ENCODE measurements at places on chromosomes 3 and 15.

GRCh38 chr3:133531981-133532380 lies 41.5 kb upstream of the CDV3 start:
- DNase-seq = no peak

GRCh38 chr3:196121066-196121465 lies 39.2 kb upstream of the TFRC start:
- DNase-seq = no peak

- no peak for DNase-seq
Measured at GRCh38 chr3:152403632-152404066, 134.9 kb downstream of the MBNL1 start.

GRCh38 chr3:51156147-51156546 lies 228.9 kb upstream of the MANF start:
- DNase-seq = no peak

DNA sequence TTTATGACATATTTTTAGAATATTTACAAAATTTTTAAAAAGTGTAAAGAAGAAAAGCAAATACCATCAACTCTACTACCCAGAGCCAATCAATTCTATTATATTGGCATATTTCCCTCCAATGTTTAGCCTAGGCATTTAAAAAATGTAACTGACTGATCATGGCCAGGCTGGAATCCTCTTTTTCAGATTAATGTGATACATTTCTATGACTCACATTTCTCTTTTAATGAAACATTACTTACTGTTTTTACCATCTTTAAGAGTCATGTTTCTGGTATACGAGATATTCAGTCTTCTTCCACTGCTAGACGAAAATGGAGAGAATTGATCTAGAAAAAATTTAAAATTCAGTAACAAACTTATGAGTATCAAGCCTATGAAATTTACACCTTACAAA lies 53.4 kb upstream of the DCUN1D1 start:
- no peak for DNase-seq

DNA sequence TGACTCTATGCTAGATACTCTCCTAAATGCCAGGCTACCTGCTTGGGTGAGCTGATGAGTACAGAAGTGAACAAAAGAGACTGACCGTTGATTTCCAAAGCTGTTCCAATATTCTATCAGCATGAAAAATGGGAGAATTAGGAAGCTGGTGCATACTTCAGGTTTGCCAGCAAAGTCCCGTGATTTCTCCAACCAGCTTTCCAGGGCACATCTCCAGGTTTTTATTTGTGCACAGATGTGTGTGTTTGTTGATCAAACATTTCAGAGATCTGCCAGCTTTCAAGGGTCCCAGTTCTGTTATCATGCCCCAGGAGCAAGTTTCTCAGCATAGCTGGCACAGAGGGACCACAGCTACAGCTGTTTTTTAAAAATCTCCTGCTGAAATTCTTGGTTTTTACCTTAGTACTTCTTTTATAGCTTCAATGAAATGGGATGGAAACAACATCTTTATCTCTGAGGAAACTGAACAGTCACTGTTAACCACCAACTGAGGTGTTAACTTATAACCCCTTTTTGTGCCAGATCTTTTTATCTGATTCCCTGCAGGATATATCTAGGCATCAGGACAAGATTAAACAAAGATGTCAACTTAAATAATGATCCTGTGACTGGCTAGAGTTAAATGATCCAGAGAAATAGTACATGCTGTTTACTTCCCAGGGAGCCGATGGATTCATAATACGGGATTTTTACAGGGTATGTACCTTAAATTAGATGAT lies 380.8 kb downstream of the GRM7 start:
- no peak for DNase-seq

- DNase-seq = no peak
Measured at GRCh38 chr15:78977091-78977571, 32.3 kb upstream of the CTSH start.

- no peak for DNase-seq
Measured at GRCh38 chr3:132847849-132848625, 125.8 kb upstream of the NPHP3 start.

- DNase-seq = no peak
Measured at GRCh38 chr3:20669675-20670074, 483.7 kb upstream of the SGO1 start.

- no peak for DNase-seq
Measured at GRCh38 chr15:74983725-74984231, 11.6 kb upstream of the SCAMP5 start.

- peak; percentile 46 for DNase-seq
Measured at GRCh38 chr3:13621381-13622221, 72.7 kb downstream of the FBLN2 start.

- DNase-seq = no peak
Measured at GRCh38 chr15:24745290-24745689, 69.7 kb downstream of the NPAP1 start.

DNA sequence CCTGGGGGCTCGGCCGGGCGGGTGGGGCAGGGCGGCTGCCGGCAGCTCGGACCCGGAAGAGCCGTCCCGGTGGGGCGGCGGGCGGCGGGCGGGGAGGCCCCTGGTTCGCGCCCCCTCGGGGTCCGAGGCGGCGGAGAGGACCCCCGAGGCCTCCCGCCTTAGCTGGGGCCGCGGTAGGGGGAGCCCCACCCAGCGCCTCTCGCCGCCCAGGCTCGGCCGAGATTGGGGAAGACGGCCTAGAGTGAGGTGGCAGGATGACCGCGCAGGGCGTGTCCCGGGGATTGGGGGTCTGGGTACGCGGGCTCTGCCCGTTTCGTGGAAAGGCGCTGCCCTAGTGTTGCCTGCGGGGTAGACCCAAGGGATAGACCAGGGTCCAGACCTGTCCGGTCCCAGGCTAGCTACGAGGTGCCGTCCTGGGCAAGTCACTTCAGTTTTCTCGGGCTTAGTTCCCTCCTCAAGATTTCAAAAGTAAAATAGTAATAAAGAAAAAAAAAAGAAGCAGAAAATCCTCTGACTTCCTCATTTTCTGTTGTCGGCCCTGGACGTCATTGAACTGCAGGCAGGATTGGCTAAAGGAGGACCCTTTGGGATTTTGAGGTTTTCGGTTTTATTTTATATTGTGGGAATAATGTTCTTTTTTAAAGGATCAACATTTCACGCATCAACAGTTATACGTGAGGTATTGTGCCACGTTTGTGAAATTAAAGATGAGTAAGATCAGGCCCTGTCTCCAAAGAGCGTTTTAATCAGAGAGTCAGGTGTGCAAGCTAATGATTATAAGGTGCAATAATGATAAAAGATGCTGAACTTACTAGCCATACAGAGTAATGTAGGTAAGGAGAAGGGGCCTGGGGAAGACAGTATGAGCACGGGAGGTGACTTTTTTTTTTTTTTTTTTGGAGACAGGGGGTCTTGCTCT lies 679 bp downstream of the IQGAP1 start:
- DNase-seq = peak; percentile 43

DNA sequence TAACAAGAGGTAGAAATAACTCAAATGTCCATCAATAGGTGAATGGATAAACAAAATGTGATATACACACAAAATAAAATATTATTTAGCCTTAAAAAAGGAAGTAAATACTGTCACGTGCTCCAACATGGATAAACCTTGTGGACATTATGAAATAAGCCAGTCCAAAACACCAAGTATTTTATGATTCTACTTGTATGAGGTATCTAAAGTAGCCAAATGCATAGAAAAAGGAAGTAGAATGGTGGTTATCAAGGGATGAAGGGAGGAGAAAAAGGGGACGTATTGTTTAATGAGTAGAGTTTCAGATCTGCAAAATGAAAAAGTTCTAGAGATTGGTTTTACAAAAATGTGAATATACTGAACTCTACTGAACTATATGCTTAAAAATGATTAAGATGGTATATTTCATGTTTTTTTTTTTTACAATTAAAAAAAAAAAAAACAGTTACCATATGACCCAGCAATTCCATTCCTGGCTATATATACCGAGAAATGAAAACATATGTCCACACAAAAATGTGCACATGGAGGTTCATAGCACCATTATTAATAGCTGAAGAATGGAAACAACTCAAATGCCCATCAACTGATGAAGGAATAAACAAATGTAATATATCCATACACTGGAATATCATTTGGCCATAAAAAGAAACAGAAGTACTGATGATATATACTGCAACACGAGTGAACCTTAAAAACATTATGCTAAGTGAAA lies 29.1 kb upstream of the MAP6D1 start:
- no peak for DNase-seq

DNA sequence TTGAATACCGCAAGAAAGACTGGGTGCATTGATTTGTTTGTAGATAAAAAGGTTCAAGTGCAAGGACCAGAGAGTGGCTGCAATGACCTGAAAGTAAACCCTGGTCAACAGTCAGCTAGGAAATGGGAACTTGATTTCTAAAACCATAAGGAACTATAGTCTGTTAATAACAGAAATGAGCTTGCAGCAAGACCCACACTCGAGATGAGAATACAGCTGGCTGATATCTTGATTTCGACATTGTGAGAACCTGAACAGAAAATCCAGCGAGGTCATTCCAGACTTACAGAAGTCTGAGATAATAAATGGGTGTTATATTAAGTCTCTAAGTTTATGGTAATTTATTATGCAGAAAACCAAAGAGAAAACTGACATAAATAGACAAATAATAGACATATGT lies 177.3 kb downstream of the NFKBIZ start:
- no peak for DNase-seq

- no peak for DNase-seq
Measured at GRCh38 chr3:147422601-147423536, 13.7 kb downstream of the ZIC1 start.

DNA sequence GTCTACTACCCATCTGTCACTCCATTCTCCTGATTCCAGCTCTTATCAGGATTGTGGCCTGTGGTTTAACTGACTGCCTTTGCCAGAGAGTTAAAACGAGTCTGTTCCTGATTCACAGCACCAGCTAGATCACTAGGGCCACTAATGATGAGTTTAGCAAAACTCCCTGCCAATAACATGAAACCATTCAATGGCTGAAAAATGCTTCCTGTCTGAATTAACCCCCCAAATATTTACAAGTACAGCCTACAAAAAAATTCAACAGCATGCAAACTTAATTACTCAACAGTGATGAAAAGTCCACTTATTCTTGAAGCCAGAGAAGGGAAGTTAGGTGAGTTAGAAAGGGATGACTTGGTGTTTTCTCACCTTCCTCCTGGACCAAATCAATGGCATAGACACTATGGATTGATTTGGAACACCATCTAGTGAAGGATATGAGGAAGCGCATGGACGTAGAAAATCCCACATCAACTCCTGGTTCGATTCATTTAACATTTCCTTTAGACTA lies 141.4 kb downstream of the TGFBR2 start:
- no peak for DNase-seq

DNA sequence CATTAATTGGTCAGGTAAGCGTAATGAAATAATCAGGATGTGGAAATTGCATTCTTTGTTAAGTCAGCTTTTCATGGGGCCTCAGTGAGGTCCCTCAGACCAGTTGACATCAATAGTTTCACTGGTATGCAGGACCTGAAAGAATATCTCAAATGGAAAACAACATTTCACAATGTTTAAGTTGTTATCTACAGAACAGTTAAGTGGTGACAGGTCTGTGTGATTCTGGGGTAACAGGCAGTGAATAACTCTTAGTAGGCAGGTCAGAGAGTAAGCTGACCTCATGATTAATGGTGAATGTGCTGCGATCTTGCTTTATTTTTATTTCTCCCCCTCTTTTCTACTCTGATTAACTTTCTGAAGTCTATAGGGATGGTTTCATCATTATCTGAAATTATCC lies 28.9 kb upstream of the ACP3 start:
- no peak for DNase-seq

- DNase-seq = no peak
Measured at GRCh38 chr3:120460181-120460790, 9.5 kb upstream of the FSTL1 start.

GRCh38 chr15:79440355-79440908 lies 8.3 kb downstream of the MINAR1 start:
- DNase-seq = no peak

GRCh38 chr15:68408971-68409370 lies 23.0 kb downstream of the ITGA11 start:
- no peak for DNase-seq

GRCh38 chr15:59838900-59839299 lies 149.8 kb upstream of the BNIP2 start:
- no peak for DNase-seq

DNA sequence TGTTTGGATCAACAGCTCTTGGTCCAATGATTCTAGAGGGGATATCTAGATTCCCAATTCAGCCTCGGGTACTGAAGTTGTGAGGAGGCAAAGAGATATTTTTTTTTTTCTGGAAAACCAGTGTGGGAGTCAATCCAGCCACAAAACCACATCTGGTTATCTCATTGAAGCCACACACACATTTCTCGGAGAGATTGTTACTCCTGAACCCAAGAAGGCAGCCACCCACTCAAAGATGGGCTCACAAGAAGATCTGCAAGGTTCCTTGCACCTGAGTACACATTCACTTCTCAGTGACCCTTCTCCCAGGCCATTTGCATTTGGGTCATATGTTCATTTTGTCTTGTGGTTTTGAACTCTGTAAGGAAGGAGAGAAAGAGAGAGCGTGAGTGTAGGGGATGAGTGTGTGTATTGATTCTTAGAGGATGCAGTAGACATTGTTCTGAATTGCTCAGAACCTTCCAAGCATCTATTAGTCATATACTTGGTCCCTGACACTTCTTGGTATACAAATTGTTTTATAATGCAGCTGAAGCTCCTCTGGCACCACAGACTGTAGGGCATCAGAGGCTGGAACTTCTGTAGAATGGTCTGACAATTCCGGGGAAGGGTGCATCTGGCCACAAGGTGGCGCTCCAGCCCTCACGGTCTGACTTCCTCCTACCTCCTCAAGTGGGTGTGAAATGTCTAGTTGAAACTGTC lies 39.3 kb upstream of the TRA2B start:
- DNase-seq = peak; percentile 65

DNA sequence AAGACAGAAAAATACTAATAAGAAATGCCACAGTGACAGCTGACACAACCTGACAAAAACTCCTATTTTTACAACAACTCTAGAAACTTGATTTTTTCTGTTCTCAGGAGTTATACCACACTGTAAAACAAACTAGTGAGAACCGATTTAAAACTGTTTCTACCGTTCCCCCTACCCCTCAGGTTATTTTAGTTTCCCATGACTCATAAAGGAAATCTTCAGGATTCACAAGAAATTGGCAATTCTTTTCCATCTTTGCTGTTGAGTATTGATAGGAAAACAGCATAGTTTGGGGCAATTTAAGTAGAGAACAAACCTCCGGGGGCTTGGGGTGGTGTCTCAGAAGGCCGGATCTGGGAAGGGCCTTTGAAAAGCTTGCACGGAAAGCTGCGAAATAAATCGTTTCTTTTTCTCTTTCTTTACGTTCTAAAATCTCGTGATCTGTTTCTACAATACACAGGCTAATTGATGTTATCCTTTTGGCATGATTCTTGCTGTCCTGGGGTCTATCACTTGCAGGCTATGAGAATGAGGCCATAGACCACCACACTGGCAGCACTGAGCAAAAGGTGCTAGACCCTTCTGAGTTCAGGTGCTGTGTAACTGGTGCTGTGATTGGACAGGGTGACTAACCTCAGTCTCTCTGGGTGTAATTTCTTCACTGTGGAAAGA lies 89.3 kb downstream of the LPP start:
- DNase-seq = no peak

GRCh38 chr3:3110749-3111361 lies 681 bp upstream of the IL5RA start:
- DNase-seq = no peak

Measured in CD4-positive, alpha-beta memory T cell (primary cell).